ENCODE measurements at places on chromosomes 1 and 21. TPM values are rescaled to one million over a fixed set of nuclear protein-coding genes. Genes with fewer than 3 reads are reported as not detected.

LGR6 gene
- total RNA-seq: 2.7 TPM

GRCh38 chr1:159077120-159077961 is 775 bp upstream of the AIM2 start:
- DNase-seq: peak; percentile 82

NOL9 gene
- total RNA-seq: 40.8 TPM

DNA sequence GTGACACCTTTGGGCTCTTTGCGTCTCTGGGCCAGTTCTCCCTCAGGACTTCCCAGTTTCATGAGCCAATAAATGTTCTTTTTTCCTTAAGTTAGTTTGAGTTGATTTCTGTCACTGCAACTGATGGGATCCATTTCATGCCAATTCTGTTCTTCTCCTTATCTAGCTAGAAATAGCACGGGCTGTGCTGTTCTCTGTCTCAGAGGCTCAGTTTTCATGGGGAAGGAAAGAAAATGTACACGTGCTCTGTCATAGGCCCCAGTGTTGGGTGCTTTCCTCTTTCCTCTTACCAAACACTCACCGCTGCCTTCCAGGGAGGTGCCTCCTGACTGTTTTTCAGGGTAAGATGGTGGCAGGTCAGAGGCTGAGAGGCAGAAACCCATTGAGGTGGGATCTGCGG is 43.2 kb upstream of the ACTL8 start:
- DNase-seq: no peak

DNA sequence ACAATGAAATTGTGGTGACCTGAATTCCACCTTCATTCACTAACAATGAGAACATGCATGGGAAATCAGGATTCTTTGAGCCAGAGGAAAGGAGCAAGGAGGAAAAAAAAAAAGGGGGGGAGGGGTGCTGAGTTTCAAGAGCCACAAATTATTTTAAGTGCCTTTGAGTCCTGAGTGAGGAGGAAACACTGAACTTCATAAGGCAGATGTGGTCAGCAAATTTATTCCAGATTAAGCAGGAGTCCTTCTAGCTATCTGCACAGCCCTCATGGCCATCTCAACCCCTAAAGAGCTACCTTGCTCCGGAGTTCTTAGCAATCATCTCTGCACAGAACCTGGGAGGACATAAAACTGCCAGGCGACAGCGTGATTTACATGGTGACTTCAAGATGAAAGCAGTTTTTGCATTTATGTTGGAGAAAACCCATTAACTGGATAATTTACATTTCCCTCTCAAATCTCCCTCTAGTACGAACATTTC is 21.7 kb downstream of the ASTN1 start:
- no peak for DNase-seq

- no peak for DNase-seq
These were observed 1308.5 kb downstream of the PLA2G4A start for GRCh38 chr1:188137221-188137620.

FRRS1 gene
- 4.7 TPM for total RNA-seq

- DNase-seq: no peak
These were observed 41.2 kb downstream of the GADD45A start for GRCh38 chr1:67726224-67726623.

ARHGAP30 gene
- total RNA-seq: 260 TPM

- no peak for DNase-seq
These were observed 27.7 kb downstream of the RPL5 start for GRCh38 chr1:92859400-92860039.

DNA sequence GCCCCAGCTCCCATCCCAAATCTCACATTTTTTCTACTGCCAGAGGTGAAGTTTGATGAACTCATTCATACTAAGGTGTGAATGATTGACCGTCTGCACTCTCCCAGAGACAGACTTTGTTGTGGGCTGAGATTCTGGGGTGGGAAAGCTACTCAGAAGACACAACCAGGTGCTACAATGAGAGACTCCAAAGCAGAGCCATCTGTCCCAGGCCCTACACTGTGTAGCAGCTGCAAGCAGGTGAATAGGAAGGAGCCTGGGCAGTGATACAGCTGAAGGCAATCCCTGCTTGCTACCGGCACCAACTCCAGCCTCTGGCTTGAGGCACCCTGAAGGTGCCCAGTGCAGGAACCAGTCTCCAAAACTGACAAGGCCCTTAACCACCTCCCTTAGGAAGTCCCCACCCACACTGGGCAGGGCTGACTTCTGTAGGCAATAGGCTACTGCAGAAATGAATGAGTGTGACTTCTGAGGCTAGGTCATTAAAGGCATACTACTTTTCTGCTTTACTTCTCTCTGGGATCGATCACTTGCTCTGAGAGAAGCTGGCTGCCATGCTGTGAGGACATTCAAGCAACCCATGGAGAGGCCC is 79.7 kb upstream of the RUNX3 start:
- no peak for DNase-seq

MTARC2 gene
- not detected for total RNA-seq

REN gene
- not detected for total RNA-seq

OR2AK2 gene
- not detected for total RNA-seq
